ENCODE measurements at places on chromosomes 2 and 18.

- DNase-seq: no peak
These were observed 38.5 kb downstream of the PRPF40A start for GRCh38 chr2:152678808-152679207.

DNA sequence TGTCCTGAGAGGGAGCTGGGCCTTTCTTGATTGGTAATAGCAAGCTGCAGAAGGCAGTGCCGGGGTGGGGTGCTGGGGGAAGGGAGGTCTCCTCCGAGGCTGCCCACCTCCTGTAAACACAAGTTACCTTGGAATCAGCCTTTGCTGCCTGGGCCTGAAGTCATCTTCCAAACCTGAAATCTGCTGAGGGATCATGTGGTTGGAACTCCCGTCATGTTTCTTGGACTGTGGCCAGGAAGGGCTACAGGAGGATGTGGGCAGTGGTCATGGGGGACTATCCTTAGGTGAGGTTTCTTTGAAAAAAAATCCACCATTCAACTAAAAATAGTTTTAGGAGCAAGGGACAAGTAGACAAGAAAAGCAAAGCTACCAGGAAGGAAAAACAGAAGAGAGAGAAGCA lies 74.2 kb downstream of the CDK15 start:
- DNase-seq: no peak

- DNase-seq: no peak
These were observed 466.1 kb downstream of the TGIF1 start for GRCh38 chr18:3916082-3916481.

GRCh38 chr2:100845141-100845991 lies 25.4 kb downstream of the NPAS2 start:
- no peak for DNase-seq

DNA sequence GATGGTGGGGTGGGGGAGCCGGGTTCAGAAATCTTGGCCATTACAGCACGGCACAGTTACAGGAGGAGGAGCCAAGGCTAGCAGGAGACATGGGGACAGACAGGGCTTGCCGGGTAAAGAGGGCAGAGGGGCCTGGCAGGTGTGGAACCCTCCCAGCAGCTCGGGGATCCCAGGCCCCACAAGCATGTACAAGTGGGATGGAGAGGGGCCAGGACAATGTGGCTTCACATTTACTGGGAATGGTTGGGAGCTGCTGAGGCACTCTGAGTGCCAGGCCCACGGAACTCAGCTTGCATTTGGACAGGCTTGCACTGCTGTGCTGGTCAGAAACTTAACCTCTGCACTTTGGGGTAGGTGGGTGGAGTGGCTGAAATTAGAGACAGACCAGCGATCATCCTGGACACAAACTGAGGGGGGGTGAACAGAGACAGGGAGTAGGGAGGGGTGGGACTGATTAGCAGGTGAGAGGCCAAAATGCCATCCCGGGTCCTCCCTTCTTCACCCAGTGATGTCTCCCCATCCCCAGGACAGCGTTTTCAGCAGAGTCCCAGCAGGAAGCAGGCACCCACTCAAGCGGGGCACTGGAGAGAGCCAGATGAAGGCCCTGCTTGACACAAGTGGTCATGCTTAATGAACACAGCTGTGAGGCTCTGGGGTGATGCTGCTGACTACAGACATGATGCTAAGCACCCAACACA lies 9.6 kb downstream of the PER2 start:
- no peak for DNase-seq

DNA sequence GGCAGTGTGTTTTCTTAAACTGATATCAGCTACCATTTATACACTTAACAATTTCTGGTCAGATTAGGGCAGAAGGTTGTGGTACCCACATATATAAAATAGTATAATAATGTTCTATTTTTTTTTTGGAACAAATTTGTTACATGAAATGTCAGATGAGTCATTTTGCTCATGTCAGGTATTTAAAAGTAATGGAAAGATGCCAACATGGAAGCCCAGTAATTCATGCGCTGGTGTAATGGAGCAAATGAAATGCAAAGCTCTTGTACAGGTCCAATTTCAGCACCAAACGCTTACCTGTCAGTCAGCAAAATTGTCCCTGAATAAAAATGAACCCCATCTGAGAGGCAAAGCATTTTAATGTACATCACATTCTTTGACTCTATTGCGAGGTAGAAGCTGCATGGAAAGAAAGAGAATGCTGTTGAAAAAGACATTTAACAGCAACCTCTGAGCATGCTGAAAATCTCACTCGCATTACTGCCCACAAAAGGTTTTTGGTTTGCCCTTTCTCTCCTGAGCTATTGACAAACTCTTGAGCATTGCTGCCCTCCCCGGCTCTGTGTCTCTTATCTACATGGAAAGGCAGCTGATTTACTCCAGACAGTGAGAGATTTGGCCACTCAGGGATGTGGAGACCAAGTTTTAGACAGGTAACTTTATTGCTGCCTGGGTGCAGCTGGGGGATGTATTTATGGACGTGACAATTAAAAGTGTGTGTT lies 217.5 kb downstream of the CAMKMT start:
- no peak for DNase-seq

DNA sequence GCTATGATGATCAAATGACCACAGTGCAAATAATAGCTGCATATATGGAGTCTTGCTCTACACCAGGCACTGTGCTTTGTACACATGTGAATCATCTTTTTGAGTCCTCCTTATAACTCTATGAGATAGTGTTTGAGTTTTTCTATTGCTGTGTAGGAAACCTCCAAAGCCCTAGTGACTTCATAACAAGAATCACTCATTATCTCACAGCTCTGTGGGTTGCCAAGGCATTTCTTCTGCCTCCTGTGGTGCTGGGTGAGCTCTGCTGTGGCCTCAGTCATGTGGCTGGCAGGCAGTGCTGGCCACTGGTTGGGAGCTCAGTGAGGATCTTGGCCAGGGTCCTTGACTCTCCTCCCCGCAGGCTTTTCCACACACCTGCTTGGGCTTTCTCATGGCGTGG lies 153.4 kb downstream of the CAPN13 start:
- DNase-seq: no peak

DNA sequence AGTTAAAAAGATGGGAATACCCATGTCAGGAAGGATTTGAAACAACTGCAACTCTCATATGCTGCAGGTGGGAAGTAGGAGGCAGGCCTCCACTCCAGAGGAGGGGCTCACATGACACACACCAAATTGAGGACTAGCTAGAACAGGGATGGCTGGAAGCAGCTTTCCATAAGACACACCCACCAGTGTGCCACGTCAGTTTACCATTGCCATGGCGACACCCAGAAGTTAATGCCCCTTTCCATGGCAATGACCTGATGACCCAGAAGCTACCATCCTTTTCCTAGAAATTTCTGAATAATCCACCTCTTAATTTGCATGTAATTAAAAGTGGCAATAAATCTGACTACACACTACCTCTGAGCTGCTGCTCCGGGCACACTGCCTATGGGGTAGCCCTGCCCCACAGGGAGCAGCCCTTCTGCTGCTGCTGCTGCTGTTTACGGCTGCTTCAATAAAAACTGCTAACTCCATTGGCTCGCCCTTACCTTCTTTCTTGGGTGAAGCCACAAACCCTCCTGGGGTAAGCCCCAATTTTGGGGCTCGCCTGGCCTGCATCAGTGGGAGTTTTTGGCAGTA lies 89.4 kb downstream of the RRM2 start:
- no peak for DNase-seq

DNA sequence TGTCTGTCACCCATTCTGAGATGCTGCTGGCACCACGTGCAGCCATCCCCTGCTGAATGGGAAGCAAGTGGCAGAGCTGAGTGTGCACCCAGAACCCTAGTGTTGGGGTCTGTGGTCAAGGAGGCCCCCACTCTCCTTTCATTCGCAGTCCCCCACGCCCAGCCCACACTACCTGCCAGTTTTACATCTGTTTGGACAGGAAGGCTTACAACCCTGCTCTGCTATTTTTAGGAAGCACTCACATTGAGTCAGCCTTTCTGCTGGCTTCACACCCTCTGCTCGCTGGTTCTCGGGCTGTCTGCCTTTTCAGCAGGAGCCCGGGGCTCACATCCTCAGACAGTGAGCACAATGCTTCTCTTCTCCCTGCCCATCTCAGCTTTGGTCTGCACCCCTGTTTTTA lies 10.7 kb upstream of the ADCY3 start:
- DNase-seq: no peak

- DNase-seq: no peak
These were observed 33.9 kb downstream of the FN1 start for GRCh38 chr2:215401896-215402379.

- no peak for DNase-seq
These were observed 55.0 kb downstream of the LYPD6 start for GRCh38 chr2:149385350-149385749.

DNA sequence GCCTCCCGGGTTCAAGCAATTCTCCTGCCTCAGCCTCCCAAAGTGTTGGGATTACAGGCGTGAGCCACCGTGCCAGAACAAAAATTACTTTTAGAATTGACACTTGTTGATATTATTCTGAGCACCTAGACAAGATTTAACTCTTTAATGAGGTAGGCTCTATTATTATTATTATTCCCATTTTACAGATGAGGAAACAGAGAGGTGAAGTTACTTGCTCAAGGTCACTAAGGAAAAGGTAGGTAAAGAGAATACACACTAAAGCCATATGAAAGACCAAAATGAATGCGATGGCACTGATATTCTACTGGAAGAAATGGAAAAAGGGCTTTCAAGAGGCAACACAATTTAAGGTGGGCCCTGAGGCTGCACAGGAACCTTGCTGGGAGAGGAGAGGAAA lies 73.8 kb upstream of the ZFP36L2 start:
- no peak for DNase-seq

DNA sequence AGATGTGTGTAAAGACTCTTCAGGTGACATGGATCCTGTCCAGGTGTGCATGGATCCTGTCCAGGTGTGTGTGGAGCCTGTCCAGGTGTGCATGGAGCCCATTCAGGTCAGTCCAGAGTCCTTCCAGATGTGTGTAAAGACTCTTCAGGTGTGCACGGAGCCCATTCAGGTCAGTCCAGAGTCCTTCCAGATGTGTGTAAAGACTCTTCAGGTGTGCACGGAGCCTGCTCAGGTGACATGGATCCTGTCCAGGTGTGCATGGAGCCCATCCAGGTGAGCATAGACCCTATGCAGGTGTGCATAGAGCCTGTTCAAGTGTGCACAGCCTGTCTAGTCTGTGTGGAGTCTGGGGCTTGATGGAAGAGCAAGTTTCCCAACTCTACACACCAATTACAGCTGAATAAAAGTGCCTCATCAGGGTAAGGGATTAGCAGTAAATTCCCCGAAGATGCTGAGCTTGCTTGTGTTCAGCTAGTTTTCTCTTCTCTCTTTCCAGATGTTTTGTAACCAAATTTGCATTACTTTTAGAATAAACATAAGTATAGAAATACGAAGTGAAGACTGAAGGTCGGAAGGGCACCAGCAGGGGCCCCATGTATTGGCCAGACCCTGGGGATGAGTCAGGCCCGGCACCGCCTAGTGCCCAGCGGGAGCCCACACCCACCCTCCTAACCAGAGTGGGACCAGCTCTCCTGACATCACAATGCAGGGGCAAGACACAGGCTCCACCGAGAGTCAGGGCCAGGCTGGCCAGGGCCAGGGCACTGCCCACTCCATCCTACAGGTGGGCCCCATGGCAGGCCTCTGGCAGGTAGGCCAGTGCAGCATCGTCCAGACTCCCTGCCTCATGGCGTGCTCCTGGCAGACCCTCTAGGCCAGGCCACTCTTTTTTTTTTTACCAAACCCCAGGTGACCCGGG lies 38.6 kb upstream of the GPC1 start:
- DNase-seq: no peak

DNA sequence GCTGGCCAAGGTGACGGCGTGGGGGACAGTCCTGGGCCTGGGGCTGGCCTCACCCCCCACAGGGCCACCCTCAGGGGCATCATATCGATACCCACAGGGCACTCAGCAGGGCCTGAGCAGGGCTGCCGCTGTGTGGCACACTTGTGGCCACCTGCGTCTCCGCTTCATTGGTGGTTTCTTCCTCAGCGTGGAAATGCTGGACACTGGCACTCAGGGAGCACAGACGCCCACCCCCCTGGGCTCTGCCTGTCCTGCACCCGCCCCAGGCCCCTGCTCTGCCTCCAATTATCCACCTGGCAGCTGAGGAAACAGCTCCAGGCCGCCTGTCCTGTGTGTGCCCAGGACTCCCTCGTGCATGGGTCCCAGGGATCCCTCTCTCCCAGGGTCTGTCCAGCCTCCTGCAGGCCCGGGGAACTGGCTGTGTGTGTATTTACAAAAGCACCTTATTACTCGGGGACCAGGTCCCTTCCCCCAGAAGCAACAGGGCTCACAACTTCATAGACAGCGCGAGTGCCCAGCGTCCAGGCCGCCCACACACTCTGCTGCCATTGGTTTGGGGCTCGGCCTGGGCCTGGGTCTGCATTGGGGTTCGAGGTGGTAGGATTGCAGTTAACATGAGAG lies 13.1 kb downstream of the CROCC2 start:
- DNase-seq: peak; percentile 19

- DNase-seq: no peak
These were observed 512.7 kb downstream of the CMPK2 start for GRCh38 chr2:6352906-6353515.

- peak; percentile 26 for DNase-seq
These were observed 41.4 kb downstream of the OXER1 start for GRCh38 chr2:42722320-42723190.

GRCh38 chr2:21395366-21395765 lies 271.6 kb downstream of the TDRD15 start:
- DNase-seq: no peak

- DNase-seq: no peak
These were observed 199.5 kb downstream of the RTP5 start for GRCh38 chr2:242069018-242069417.

DNA sequence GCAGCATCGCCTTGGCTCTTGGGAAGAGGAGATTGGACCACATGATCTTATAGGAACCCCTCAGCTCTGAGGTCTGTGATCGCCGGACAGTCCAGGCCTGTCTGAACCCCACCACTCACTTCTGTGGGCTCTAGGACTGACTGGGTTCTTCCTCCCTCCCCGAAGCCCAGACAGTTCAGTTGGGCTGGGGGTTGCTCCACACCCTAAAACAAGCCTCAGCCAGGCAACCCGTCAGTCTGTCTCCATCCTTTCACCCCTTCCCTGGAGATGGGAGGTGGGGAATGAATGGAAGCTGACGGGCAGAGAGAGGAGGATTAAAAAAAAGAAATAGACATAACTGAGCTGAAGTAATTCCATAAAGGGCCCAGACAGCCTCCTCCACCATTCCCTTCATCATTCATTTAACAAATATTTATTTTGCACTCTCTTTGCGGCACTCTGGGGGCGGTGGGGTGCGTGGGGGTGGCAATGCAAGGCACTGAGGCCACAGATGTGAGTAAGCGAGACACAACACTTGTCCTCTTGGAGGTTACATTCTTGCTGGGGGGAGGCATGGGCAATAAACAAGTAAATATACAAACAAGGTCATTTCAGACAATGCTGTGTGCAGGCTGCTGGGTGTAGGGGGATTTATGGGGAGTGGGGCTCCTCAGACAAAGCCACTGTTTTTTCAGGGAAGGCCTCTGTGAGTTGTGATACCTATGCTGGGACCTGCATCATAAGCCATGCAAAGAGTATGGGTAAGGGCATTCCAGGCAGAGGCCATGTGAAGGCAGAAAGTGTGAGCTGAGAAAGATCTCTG lies 12.9 kb downstream of the WNT10A start:
- DNase-seq: no peak

- DNase-seq: no peak
These were observed 99.1 kb downstream of the PTGR3 start for GRCh38 chr18:75109819-75110218.
